ENCODE measurements at places on chromosomes 4 and X.
A peak's percentile ranks its signal among the peaks of the same experiment; 100 is the strongest.

- DNase-seq = no peak
Observed at GRCh38 chr4:188002751-188003150, 7.2 kb downstream of the ZFP42 start.

- DNase-seq = peak; percentile 40
Observed at GRCh38 chr4:128385683-128386304, 98.2 kb upstream of the PGRMC2 start.

GRCh38 chr4:122293374-122294365 is 85.1 kb upstream of the ADAD1 start:
- DNase-seq = no peak

DNA sequence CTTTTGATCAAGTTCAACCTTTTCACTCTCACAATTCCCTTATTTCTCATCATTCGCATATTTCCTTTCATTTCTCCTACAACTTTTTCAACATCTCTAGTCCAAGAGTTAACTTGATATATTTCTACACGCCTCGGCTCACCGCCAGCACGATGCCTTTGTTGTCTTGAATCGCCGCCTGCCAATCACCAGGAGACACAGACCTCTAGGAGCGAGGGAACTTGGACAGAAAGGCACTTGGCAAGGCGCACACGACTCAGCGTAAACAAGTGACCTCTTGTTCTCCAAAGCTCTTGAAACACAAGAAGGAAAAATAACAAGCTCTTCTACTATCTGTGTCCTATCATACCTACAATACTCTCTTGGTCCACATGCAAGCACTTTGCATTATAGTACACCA is 27.1 kb upstream of the RBMX start:
- no peak for DNase-seq

GRCh38 chr4:81137446-81137845 is 77.6 kb downstream of the PRKG2 start:
- DNase-seq = no peak

GRCh38 chr4:112099701-112100297 is 45.5 kb upstream of the FAM241A start:
- DNase-seq = peak; percentile 71

DNA sequence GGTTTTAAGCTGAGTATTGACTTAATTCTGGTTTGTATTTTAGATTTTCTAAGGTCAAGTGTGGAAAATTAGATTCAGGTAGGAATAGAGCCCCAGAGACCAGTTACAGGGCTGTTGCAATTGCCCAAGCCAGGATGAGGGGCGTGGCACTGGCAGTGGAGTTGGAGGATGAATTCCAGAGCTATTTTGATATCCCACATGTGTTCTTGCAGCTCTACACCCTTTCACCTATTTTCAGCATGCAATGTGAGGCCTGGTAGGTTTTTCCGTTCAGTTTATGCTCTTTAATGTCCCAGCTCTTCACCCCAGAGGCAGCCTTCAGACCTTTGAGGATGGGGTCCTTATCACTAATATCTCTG is 17.9 kb upstream of the OGT start:
- no peak for DNase-seq

DNA sequence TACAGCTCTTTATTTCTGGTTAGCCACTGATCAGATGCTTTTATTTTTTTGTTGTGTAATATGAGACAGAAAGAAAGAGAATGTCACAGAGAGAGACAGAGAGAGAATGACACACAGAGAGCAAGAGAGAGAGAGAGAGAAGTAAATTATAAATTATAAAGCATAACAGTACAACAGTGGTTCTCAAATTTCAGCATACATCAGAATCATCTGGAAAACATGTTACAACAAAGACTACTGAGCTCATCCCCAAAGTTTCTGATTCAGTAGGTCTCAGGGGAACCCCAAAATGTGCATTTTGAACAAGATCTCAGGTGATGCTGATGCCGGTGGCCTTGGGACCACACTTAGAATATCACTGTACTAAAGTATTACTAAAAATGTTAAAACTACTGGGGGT is 245.8 kb upstream of the DIAPH2 start:
- no peak for DNase-seq

DNA sequence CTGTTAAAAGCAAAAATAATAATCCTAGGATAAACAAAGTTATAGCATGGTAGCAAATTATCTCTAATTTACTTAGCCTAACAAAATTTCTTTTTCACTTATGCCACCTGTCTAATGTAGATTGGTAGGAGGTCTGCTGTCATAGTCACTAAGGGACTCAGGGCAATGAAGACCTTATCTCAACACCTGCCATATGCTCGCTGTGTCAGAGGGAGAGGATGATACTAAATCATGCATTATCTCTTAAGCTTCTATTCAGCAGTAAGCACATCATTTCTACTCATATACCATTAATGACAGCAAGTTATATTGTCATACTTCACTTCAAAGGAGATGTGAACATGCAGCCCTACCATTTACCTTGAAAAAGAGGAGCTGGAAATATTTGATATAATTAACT is 44.1 kb downstream of the AFM start:
- no peak for DNase-seq

DNA sequence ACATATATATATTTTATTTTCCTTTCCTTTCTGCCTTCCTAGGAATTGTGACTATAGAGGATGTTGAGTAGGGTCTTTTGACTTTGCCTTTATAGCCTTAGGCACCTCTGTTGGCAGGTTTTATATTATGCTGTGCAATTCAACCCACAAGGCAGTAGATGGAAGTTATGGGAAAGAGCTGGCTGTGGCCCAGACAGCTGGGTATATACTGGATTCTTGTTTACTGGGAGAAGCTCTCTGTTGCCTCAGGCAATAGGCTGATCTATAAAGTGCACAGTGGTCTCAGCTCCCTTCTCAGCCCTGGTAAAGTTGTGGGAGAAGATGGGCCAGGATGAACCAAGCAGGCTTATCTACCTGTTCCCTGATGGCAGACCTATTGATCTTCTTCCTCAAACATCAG is 342.0 kb downstream of the GBA3 start:
- no peak for DNase-seq

GRCh38 chr4:145898466-145898865 is 40.2 kb downstream of the ZNF827 start:
- no peak for DNase-seq

GRCh38 chr4:165963621-165964020 is 90.6 kb downstream of the TLL1 start:
- no peak for DNase-seq

DNA sequence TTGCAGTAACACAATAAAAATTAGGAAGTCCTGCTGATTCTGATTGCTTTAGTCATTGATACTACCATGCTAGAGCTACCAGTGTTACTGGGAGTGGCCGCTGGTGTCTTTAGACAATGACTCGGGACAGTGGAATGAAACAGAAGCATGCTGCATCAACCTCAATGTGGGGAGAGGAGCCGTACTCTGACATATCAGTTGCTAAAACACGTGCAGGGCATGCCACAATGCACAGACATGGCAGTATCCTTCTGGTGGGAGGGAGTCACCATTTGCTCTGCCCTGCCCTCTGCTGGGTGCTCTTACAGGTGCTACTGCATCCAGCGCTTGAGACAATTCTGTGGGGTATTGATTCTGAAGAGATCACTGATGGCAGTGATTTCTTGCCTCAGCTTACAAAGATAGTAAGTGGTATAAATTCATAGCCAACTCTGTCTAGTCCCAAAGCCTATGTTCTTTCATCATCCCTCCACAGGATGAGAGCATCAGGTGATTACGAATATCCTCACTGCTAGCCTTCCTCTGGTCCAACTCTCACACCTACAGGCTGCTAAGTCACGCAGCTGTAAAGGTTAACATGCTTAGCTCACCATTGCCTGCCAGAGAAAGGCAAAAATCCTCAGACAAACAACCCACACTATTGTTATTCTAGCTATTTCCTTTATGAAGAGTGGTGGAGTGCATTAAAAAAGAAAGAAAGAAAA is 43.7 kb downstream of the NSG1 start:
- peak; percentile 26 for DNase-seq

DNA sequence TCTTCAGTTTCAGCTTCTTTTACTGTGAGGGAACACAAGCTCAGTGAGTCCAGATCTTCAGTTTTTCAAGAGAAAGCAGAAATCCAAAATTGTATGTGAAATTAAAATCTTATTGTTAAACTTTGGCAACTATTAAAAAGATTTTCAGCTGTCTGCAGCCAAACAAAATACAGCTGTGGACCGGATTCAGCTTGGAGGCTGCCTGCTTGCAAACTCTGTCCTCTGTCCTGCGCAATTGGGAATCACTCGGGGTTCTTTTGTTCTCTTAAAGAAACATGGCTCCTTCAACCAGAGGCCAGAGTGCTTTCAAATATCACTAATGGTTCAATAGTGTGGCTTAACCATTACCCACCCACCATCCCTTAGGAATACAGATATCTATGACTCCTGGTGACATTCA is 201.2 kb downstream of the CHIC2 start:
- no peak for DNase-seq
